ENCODE measurements at places on chromosomes 1 and 21. TPM values are rescaled to one million over a fixed set of nuclear protein-coding genes. Genes with fewer than 3 reads are reported as not detected.

The CFHR3 gene
- not detected for total RNA-seq

DNA sequence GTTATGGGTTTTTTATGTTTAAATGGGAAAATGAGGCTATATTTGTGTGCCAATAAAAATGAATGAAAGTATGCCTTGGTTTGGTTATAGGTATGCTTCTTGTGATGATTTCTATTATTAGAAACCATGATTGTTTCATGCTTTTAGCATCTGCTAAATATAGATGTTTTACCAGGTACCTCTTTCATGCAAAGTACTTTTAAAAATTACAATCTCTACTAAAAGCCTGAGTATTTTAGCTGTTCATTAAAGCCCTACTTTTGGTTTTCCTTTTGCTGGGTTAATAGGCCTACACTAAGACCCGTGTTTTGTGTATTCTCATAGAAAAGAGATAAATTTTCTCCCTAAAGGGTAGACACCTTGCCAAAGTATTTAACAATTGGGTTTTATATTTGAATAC lies 32.0 kb downstream of the MTF2 start:
- DNase-seq, result no peak

DNA sequence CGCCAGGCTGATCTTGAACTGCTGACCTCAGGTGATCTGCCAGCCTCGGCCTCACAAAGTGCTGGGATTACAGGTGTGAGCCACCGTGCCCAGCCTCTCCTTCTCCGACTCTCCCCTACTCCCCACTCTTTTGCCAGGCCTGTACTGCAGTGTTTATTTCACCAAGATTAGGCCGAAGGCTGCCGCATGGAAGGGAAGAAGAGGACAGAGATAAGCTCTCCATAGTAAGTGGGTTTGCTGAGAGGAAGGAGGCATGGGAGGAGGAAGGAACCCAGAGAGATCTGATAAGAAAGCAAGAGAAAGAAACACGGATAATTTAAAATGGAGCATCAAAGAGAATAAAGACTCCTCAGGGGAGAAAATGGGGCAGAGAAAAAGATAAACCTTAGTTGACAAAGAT lies 8.7 kb downstream of the PTCH2 start:
- no peak for DNase-seq

DNA sequence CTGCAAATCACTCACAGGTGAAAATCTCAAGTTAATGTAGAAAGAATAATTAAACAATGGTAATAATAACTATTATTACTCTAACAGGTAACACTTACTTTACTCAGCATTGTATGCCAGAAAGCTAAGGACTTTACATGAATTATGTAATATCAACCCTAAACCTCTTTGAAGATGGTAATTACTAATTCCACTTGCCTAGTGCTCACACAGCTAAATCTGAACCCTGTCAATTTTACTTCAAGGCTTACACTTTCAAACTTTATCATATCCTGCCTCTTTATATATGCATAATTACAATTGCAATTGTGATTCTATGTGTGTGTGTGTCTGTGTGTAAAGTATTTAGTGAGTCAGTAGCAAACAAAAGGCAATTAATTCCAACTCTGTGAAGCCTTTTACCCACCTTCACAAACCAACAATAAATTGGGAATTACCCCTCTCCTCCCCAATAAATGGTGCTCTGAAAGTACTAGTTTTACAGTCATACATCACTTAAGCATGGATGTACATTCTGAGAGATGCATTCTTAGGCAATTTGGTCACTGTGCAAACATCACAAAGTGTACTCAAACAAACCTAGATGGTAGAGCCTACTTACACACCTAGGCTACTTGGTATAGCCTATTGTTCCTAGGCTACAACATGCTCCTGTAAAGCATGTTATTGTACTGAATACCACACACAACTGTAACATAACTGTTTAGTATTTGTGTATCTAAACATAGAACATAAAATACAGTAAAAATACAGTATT lies 5.9 kb downstream of the ZNF644 start:
- DNase-seq, result no peak

DNA sequence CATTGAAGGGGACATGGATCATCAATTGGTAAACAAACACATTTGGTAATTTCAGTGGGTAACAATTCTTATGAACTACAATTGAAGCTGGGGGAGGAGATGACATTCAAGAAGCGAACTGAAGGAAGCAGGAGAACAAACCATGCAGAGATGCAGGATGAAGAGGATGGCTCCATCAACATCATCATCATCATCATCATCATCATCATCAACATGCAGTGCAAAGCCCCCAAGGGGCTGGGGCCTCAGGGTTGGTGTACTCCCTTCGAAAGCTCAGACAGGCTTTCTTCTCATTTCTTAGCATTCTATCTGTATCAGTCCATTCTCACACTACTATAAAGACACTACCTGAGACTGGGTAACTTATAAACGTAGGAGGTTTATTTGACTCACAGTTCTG lies 105.8 kb downstream of the DUSP10 start:
- no peak for DNase-seq
